Activated CD4-positive, alpha-beta T cell treated with anti-CD3 and anti-CD28 coated beads for 36 hours (primary cell): ENCODE measurements at places on chromosomes 16 and 17.
A peak's percentile ranks its signal among the peaks of the same experiment; 100 is the strongest.

GRCh38 chr17:42704837-42705494, 22.6 kb downstream of the CNTNAP1 start:
- peak; percentile 76 for DNase-seq
- no peak overlapping the region for H3K27ac ChIP-seq
- peaks cover 33% of the 10 kb centered on the region for H3K4me1 ChIP-seq
- no peaks in the 10 kb centered on the region for H3K27me3 ChIP-seq

DNA sequence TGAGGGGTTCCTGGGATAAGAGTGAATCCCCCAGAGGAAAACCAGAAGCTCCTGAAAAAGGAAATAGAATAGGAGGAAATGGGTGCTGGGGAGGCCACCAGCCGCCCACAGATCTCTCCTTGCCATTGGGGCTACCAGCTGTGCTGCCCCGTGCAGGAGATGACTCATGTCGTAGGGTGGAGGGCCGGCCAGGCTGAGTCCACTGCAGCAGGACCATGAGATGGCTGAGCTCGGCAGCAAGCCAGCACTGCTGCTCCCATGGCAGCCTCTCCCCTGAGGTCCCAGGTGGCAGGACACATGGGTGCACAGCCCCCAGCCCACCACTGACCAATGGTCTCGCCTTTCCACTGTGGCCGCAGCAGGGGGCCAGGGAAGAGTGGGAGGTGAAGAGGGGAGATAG, 95.5 kb downstream of the GNAO1 start:
- no peak overlapping the region for H3K27ac ChIP-seq
- H3K27me3 ChIP-seq, result no peaks in the 10 kb centered on the region

DNA sequence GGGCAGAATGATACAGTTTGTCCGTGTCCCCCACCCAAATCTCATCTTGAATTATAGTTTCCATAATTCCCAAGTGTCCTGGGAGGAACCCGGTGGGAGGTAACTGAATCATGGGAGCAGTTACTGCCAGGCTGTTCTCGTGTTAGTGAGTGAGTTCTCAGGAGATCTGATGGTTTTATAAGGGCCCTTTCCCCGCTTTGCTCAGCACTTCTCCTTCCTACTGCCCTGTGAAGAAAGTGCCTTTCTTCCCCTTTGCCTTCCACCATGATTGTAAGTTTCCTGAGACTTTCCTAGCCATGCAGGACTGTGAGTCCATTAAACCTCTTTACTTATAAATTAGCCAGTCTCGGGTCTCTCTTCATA, 28.9 kb upstream of the SEC14L1 start:
- H3K4me3 ChIP-seq, result no peak overlapping the region
- H3K27me3 ChIP-seq, result no peaks in the 10 kb centered on the region
- H3K4me1 ChIP-seq, result peaks cover 14% of the 10 kb centered on the region
- DNase-seq, result no peak
- H3K27ac ChIP-seq, result no peak overlapping the region
- H3K36me3 ChIP-seq, result peaks cover 8% of the 10 kb centered on the region

- DNase-seq, result no peak
- peaks cover 8% of the 10 kb centered on the region for H3K4me1 ChIP-seq
- H3K36me3 ChIP-seq, result no peaks in the 10 kb centered on the region
- no peak overlapping the region for H3K27ac ChIP-seq
- no peaks in the 10 kb centered on the region for H3K27me3 ChIP-seq
Observed at GRCh38 chr17:15650741-15651582, 31.5 kb upstream of the FBXW10B start.

GRCh38 chr17:63837962-63838600, 4.4 kb downstream of the SMARCD2 start:
- H3K27ac ChIP-seq, result no peak overlapping the region
- H3K4me1 ChIP-seq, result peaks cover 31% of the 10 kb centered on the region
- peaks cover 41% of the 10 kb centered on the region for H3K36me3 ChIP-seq
- no peak overlapping the region for H3K4me3 ChIP-seq

GRCh38 chr16:17245776-17246175, 225.0 kb downstream of the XYLT1 start:
- no peak for DNase-seq
- no peaks in the 10 kb centered on the region for H3K27me3 ChIP-seq
- no peaks in the 10 kb centered on the region for H3K36me3 ChIP-seq
- peaks cover 2% of the 10 kb centered on the region for H3K4me1 ChIP-seq

DNA sequence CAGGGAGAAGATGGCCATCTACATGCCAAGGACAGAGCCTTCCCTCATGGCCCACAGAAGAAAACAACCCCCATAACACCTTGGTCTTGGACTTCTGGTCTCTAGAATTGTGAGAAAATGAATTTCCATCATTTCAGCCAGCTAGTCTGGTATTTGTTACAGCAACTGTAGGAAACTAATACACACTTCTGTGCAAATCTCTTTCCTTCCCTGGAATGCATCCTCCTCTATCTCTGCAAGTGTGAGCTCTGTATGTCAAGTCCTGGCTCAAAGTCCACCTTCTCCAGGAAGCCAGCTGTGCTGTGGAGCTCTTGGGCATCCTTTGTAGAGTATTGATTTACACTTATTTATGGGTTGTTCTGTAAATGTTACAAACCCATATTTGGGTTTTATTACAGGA, 89.7 kb downstream of the SDK2 start:
- H3K27ac ChIP-seq, result no peak overlapping the region
- no peaks in the 10 kb centered on the region for H3K27me3 ChIP-seq
- H3K36me3 ChIP-seq, result no peaks in the 10 kb centered on the region
- H3K4me1 ChIP-seq, result peaks cover 12% of the 10 kb centered on the region
- no peak overlapping the region for H3K4me3 ChIP-seq

- H3K27me3 ChIP-seq, result no peaks in the 10 kb centered on the region
- peaks cover 43% of the 10 kb centered on the region for H3K36me3 ChIP-seq
- peak overlapping the region; percentile 78 for H3K27ac ChIP-seq
- DNase-seq, result peak; percentile 38
Observed at GRCh38 chr16:56477096-56477878, 25.9 kb downstream of the OGFOD1 start.

GRCh38 chr16:1052721-1053120, 19.8 kb upstream of the SSTR5 start:
- H3K27me3 ChIP-seq, result no peaks in the 10 kb centered on the region
- H3K4me1 ChIP-seq, result no peaks in the 10 kb centered on the region
- H3K36me3 ChIP-seq, result no peaks in the 10 kb centered on the region
- H3K27ac ChIP-seq, result no peak overlapping the region

GRCh38 chr16:50574745-50575136, 26.5 kb downstream of the NKD1 start:
- H3K27me3 ChIP-seq, result no peaks in the 10 kb centered on the region
- H3K36me3 ChIP-seq, result peaks cover 9% of the 10 kb centered on the region
- H3K4me1 ChIP-seq, result peaks cover 5% of the 10 kb centered on the region
- no peak overlapping the region for H3K27ac ChIP-seq
- no peak for DNase-seq

DNA sequence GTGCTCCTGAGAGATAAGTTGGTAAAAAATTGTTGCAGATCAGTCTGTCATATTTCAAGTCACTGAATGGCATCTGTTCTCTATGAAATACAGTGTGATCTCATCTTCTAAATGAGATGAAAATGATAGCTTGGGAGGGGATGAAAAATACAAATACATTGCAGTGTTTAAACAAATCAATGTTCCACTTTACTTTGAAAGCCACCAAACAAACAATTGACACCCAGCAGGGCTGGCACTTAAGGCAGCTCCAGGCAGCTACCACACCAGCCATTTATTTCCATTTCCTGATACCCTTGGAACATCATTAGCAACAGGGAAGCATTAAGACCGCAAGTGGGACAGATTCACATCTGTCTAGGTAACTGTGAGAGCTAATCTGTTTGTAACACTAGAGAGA, 827.6 kb upstream of the KIF2B start:
- no peak overlapping the region for H3K4me3 ChIP-seq
- H3K36me3 ChIP-seq, result no peaks in the 10 kb centered on the region
- no peak overlapping the region for H3K27ac ChIP-seq
- H3K27me3 ChIP-seq, result no peaks in the 10 kb centered on the region

- no peaks in the 10 kb centered on the region for H3K27me3 ChIP-seq
- no peak for DNase-seq
- H3K27ac ChIP-seq, result no peak overlapping the region
- no peak overlapping the region for H3K4me3 ChIP-seq
- no peaks in the 10 kb centered on the region for H3K36me3 ChIP-seq
- H3K4me1 ChIP-seq, result peaks cover 2% of the 10 kb centered on the region
Observed at GRCh38 chr16:78552716-78553115, 453.3 kb downstream of the WWOX start.

DNA sequence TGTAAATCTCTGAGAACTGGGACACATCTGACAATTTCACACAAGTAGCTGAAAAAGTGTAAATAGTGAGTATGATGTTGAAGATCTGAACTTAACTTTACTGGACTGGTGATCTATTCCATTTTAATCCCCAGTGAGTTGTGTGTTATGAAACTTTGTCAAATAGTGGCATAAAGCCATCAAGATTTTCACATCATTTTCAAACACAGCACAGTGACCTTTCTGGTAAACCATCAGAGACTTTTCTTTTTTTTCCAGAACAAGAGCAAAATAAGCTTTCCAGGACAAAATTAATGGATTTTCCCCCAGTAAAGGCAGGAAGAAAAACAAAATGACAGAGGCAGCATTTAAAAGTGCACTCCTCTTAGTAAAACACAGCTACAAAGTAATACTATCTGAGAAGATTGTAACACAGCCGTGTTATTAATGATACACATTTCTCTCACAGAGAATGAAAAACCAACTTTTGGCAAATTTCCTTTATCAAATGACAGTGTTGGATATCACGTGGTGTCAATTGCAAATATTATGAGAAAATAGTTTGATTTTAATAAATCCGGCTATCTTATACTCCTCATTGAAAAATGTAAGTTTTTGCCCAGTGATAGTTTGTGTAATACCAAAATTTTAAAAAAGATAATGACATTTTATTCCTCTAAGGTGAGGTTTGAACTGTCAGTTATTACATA, 16.8 kb upstream of the COL1A1 start:
- H3K36me3 ChIP-seq, result no peaks in the 10 kb centered on the region
- no peak overlapping the region for H3K27ac ChIP-seq
- H3K4me1 ChIP-seq, result peaks cover 7% of the 10 kb centered on the region
- DNase-seq, result no peak
- peaks cover 2% of the 10 kb centered on the region for H3K27me3 ChIP-seq

GRCh38 chr17:27776882-27777624, 23.3 kb downstream of the NOS2 start:
- H3K36me3 ChIP-seq, result no peaks in the 10 kb centered on the region
- H3K4me1 ChIP-seq, result no peaks in the 10 kb centered on the region
- no peak for DNase-seq
- H3K4me3 ChIP-seq, result no peak overlapping the region

DNA sequence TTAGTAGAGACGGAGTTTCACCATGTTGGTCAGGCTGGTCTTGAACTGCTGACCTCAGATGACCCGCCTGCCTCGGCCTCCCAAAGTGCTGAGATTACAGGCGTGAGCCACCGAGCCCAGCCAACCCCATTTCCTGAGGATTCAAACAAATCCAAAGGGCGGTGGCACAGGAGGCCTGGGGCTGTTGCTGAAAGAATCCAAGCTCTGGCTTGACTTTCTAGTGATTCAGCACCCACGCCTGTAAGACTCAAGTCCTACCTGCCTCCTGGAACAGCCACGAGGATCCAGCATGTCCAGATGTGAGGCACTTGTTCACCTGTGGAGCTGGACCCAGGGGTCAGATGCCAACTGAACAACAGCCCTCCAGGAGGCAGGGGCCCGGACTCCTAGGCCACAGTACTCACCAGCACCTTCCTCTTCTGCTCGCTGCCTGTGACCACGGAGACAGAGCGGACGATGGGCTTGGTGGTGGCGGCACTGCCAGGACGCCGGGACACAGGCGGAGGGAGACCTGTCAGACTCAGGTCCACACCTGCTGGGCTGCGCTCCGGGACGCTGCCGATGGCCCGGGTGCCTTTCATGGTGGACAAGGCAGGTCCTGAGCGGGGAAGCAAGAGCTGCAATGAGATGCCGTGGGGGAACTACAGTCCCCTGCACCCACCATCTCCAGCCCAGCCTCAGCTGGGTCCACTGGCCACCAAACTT, 3.1 kb downstream of the CEP131 start:
- peaks cover 15% of the 10 kb centered on the region for H3K4me1 ChIP-seq
- no peak overlapping the region for H3K27ac ChIP-seq
- no peak overlapping the region for H3K4me3 ChIP-seq
- H3K27me3 ChIP-seq, result no peaks in the 10 kb centered on the region

- no peak overlapping the region for H3K4me3 ChIP-seq
- no peaks in the 10 kb centered on the region for H3K4me1 ChIP-seq
- H3K27me3 ChIP-seq, result peaks cover 17% of the 10 kb centered on the region
- no peak overlapping the region for H3K27ac ChIP-seq
- no peak for DNase-seq
Observed at GRCh38 chr16:10565167-10565566, 15.2 kb downstream of the EMP2 start.

DNA sequence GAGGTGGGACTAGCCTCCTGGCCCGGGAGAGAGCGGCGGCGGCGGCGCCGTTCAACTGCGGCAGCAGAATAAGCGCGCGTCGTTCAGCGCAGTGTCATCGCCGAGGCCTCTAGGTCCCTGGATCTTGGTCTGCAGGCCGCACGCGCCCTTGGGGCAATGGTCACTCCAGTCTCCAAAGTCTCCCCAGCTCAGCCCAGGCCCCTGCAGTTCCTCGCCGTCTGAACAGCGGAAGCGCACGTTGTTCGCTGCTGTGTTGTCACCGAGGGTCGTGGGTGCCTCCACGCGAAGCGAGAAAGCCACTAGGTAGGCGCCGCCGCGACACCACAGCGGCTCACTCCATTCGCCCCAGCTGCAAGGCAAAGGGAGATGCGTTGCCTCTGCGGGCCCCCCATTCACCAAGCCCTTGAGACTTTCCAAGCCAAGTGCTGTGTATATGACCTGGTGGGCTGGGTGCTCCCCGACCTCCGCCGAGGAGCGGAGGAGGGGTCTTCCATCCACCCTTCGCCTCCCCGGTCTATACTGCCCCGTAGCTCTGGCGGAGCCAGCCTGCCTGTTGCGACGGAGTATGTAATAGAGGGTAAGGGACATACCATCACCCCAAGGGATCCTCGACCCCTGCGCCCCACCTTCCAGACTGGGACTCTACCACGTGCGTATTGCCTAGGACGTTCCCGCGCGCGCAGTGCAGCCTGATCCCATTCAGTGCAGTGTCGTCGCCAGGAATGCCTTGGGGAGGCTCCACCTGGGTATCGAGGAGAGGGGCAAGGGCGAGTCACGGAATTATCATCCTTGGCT, 656 bp downstream of the VMO1 start:
- H3K4me3 ChIP-seq, result no peak overlapping the region
- no peaks in the 10 kb centered on the region for H3K36me3 ChIP-seq
- peak; percentile 37 for DNase-seq
- H3K4me1 ChIP-seq, result peaks cover 18% of the 10 kb centered on the region

DNA sequence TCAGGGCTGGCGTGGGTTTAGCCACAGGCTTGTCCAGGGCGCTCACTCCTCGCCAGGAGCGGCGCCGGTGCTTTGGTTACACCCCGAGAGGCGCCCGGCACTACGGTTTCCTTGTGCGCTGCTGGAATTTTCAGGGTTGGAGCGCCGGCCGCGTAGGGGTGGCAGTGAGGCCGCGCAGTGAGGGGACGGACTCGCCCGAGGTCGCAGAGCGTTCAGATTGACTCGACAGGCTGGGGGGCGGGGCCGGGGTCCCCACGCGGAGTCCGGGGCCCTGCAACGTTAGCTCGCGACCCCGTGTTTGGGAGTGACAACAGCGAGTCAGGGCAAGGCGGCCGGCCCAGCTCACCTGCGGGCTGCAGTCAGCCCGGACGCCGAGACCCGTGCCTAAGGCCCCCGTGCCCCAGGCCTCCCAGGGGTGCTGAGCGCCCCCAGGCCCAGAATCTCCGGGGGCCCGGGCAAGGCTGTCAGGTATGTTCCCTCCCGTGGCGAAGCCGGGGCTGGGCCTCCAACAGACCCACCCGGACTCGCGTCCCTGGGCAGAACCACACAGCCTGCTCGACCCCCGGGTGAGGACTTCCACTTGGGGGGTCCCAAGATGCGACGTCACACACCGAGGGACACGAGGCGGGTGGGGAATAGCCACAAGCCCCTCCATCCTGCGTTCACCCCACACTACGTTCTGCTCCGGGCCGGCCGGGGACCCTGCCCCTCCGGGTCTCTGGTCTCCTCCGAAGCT, 1.3 kb upstream of the ACTG1 start:
- H3K27me3 ChIP-seq, result no peaks in the 10 kb centered on the region
- H3K4me1 ChIP-seq, result peaks cover 22% of the 10 kb centered on the region
- peaks cover 36% of the 10 kb centered on the region for H3K36me3 ChIP-seq
- peak overlapping the region; percentile 83 for H3K4me3 ChIP-seq
- peak overlapping the region; percentile 89 for H3K27ac ChIP-seq
